EH (cell line): ENCODE measurements at places on chromosomes 7 and 10.

DNA sequence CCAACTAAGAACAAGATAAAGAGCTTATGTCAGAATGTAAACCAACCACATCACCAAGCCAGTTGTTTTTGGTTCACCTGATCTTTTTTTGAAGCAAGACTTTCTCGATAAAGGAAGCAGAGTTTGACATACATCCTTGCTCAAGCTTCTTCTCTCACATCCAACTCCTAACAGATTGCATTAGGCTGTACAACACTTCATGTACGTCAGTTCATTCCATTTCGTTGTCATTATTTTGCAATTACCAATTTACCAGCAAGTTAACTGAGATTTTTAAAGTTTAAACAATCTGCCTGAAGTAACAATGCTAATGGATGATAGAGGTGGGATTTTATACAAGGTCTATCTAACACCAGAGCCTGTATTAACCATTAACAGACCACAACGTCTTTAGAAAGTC, 41.0 kb downstream of the NRAP start:
- DNase-seq = no peak

DNA sequence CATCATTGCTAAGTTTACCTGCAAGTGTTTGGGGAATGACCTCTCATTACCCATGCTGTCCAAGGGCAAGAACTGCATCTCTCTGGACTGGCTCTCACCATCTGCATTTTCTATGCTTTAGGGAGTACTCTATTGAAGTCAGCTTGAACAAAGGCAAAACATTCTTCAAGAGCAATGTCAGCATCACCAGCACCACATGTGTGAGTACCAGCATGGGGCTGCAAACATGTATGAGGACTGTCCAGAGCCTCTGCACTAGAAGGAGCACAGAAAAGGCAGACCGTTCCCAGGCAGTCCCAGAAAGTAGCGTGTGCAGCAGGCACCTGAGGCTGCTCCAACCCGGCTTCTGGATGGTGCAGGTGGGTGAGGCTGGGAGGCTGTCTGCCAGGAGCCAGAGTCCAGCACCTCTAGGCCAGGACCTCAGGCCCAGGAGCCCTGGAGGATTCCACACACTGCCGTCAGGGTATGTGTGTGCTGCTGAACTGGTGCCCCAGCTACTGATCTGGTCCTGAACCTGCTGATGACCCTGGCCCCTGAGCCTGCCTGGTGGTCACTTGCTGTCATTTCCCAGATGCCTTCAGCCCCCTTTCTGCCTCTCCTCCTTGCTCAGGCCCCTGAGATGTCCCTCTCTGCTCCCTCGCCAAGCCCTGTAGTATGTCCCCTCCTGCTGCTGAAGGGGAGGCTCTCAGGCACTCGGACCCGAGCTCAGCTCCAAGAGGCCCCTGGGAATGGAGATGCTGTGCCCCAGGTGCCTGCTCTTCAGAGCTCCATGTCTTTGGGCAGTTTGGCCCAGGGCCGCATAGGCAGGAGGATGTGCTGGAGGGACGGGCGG, 20.7 kb downstream of the ANTXRL start:
- DNase-seq = no peak

DNA sequence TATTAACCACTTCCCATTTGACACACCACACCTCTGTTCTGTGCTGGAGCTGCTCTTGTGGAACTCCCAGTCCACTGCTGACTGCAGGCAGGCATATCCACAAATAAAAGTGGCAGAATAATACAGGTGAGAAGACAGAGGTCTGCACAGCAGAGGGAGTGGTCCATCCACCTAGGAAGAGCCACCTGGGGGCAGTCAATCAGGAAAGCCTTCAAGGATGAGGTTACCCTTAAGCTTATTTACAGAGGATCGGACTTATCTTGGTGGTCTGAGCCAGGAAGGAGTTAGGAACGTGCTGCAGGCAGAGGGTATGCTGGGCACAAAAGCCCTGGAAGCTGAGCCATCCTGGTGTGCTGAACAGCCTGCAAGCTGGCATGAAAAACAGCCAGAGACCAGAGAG, 78.7 kb downstream of the FRMPD2 start:
- no peak for DNase-seq

GRCh38 chr10:2681891-2682290, 385.5 kb upstream of the PFKP start:
- DNase-seq = no peak

DNA sequence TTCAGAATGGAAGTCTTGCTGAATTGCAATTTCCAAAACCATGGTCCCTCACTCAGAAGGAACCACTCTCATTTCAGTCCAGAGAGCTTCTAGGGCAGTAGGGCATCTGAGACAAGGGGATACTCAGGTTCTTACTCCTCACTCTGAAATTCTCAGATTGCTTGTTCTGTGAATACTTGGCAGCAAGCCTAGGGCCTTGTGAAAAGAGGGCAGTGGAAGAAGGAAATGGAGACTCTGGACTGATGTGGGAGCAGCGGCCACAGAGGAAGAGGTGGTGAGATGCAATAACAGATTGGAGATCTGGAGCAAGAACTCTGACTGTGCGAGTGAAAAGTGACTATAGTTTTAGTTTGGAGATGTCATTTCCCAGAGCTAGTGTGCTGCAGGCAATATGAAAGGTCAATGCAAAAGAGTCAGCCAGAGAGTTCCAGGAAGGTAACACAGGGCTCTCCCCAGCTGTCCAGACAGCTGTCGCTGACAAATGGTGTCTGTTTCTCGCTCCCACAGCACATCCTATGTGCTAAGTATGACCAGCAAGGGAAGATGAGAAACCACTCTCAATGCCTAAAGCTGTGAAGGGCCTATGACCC, 291.6 kb upstream of the KIAA1217 start:
- no peak for DNase-seq

GRCh38 chr10:101932183-101932582, 88.6 kb upstream of the KCNIP2 start:
- DNase-seq = no peak

DNA sequence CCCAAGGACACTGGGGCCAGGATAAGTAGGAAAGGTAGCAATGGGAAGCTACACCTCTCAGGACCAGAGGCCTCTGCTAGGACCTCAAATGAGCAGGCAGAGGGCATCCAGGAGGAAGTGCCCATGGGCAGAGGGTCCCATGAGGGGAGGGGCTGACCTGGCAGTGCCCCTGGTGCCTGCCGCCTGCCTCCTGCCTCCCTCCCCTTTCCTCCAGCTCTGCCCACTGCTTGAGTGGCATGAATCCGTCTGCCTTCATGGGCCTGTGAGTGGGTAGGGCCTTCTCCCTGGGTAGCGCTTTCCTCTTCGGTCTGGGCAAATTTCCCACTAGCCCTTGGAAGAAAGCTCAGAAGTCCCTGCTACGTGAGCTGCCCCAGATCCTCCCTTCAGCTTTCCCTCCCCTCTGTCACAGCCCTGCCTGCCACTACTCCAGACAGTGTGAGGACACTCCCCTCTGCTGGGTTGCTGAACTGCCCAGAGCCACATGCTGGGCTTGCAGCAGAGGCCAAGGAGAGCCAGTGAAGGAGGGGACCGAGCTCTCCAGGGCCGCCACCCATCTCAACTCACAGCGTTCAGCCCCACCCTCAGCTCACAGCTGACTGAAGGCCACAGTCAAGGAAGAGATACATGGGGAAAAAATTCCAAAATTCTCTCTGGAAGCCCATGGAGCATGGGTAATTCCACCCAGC, 141.4 kb downstream of the ARHGAP22 start:
- DNase-seq = peak; percentile 54

DNA sequence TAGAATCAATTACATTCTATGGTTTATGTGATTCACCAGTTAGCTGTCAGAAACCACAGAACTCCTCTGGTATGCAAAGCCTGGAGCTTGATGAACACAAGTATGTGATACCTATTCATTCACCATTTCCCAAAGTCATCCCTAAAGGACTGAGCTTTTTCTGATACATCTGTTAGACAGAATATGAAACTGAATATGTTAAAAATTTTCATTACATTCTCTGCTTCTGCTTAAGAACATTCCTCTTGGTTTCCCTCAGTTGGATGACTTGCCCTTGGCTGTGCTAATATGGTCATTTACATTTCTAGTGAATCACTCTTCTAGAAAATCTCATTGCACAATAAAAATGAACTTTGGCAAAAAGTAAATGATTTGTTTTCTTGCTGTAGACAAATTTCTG, 10.8 kb upstream of the PON1 start:
- DNase-seq = peak; percentile 29
